ENCODE measurements at places on chromosomes 6 and 20.

DNA sequence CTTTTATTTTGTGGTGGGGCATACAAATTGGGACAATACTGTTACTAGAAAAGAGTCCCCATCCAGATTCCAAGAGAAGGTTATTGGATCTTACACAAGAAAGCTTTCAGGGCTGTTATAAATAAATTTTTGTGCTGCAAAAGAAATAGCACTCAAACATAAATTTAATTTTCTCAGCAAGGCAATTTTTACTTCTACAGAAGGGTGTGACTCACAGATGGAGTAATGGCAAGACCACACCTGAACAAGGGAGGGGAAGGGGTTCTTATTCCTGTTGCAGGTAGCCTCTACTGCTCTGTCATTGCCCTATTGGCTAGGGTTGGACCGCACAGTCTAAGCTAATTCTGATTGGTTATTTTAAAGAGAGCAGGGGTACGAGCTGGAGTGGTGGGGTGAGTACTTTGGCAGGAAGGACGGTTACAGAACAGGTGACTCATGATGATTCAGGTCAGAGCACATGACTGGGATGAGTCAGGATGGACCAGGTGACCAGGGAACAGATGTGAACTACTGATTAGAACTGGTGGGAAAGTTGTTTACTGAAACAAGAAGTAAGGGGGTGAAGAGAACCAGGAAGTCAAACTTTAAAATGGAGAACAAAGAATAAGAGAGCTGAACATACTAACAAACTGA lies 41.1 kb downstream of the CNR1 start:
- no peak for DNase-seq

DNA sequence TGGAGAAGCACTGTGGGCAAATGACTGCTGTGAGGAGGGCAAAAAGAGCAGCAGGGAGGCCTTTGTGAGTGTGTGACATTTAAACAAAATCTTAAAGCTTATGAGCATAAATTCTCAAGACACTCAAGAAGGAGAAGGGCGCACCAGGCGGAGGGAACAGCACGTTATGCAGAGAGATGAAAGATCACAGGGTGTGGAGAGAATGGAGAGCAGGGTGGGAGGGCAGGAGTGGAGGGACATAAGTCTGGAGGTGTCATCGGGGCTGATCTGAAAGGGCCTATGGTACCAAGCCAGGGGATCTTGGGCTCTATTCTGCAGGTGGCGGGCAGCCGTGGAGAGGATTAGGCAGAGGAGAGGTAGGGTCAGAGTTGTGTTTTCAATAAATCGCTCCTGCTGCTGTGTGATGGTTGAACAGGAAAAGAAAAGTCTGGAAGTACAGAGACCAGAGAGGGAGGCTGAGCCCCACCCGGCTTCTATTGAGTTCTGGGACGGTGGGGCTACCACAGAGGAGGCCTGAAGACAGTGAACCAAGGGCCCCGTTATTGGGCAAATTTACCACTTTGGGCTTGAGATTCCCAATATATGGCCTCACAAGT lies 24.3 kb upstream of the DLGAP4 start:
- DNase-seq: no peak

DNA sequence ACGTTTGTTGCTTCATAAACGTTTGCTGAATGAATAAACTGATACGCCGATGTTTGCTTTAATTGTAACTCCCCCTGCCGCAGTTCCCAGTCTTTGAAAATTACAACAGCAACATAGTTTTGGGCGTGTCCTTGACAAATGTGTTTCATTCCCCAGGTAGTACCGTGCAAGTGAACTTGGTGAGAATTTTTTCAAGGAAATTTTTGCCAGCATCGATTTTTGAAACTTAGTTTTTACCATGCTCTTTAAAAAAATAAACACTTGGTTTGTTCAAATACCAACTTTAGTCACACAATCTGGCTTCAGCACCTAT lies 60.1 kb downstream of the FAM217A start:
- no peak for DNase-seq

- DNase-seq: no peak
Observed at GRCh38 chr6:160737934-160738333, 35.9 kb downstream of the PLG start.

DNA sequence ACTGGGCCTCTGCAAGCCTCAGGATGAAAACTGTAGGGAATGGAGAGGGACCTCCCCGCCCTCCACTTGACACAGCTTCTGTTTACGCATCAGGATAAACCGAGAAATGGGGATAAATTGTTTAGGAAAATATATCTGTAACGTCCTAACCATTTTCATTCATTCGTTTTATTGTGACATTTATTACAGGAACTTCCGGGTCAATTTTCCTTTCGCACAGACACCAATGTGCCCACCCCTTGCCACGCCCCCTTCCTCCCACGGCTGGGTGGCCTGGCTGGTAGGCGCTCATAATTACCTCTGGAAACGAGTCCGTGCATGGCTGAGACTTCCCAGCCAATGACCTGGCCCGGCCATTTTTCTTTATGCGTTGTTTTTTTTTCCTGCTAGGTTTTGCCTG lies 96.1 kb downstream of the BMP7 start:
- no peak for DNase-seq

DNA sequence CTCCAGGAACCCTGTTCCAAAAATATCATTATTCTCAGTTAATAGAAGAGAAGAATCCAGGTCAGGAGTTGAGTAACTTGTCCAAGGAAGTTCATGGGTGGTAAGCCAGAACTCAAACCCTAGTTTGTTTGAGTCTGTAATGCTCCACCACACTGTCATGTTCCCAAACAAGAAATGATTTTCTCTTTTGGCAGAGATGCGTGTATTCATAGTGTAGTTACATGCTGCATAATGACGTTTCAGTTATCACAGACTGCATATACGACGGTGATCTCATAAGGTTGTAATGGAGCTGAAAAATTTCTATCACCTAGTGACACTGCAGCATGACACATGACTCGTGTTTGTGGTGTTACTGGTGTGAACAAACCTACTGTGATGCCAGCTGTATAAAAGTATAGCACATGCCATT lies 102.6 kb downstream of the TULP4 start:
- no peak for DNase-seq

DNA sequence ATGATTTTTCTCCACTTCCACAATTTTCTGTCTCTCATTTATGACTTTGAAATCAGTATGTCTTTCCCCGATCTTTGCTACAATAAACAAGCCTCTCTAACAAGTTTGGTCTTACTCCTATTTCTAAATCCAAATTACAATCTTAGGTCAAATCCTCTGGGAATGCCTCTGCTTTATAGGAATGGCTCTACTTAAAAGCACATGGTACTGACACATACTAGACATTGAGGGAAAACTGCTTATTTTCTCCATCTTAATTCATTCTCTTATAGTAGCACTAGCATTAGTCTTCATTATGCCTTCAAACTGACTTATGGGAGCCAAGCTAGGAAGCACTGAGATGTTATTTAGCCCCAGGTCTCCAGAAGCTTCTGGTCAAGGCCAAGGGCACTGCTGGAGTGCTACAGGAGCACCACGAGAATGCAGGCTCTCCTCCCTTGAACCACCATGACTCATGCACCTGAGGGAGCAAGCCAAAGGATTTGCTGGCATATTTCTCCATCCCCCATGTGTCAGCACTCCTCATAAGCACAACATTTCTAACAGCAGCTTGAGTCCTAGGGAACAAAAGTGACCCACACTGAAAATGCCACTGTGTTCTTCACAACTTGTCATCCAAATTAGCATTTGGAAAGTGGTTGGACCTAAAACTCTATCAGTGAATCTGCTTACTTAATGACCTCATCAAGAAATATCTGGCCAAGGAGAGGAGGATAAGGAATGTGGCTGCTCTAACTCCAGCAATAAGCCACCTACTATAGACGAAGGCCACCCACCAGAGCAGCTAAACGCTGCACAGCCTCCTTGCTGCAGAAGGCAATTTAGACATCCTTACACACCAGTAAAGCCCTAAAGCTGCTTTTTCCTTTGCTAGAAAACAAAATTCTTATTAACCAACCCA lies 156.8 kb upstream of the KCNQ5 start:
- DNase-seq: no peak

DNA sequence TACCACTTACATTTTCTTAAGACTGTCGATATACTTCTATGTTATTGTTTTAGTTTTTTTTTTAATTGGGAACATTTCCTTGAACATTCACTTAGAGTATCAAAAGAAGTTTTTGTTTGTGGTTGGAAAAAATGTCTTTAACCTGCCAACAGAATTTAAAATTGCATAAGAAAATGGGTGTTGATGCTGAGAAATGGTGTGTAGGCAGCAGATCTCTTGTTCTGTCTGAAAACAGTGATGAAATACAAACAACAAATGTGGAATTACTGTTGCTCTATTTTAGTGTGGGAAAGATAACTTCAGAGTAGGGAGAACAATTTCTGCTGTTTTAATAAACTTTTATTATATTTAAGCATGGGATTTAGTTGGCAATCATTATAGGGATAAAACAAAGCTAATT lies 293.5 kb downstream of the CDKAL1 start:
- no peak for DNase-seq

- no peak for DNase-seq
Observed at GRCh38 chr20:48951646-48952045, 30.1 kb downstream of the ARFGEF2 start.

- no peak for DNase-seq
Observed at GRCh38 chr6:158441716-158442215, 118.1 kb upstream of the TMEM181 start.

DNA sequence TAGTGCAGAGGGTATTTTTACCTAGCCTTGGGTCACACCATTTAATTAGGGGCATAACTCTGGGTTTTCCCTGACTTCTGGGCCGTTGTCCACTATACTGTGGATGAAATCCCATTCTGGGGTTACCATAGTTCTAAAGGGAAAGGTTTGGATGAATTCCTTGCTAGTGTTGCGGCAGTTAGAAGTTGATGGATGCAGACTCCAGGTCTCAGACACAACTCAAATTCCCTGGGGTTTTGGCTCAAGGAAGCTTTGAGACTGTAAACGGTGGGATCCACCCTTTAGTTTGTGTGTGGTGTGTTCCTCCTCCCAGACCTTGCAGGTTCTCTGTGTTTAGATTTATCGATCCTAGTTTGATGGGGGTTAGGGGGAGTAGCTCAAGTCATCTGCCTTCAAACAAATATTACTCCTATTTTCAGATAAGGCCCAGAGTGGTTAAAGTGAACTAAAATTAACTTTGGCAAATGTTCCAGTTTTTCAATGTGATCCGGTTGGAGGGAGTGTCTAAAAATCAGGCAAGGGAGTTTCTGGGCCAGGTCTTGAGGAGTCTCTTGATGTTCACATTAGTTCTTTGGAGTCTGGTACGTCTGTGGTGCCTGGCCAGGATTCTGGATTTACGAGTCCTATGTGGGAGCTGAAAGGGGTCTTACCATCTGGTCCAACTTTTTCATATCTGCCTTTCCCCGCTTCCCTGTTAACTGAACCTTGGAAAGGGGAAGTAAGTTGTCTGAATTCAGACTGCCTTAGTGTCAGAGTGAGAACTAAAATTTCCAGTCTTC lies 1.5 kb downstream of the RALY start:
- DNase-seq: no peak

GRCh38 chr20:39640147-39640546 lies 678.0 kb downstream of the DHX35 start:
- no peak for DNase-seq

GRCh38 chr6:163711615-163712565 lies 297.4 kb downstream of the QKI start:
- DNase-seq: no peak

GRCh38 chr20:43185901-43186300 lies 3.8 kb downstream of the PTPRT start:
- DNase-seq: no peak

DNA sequence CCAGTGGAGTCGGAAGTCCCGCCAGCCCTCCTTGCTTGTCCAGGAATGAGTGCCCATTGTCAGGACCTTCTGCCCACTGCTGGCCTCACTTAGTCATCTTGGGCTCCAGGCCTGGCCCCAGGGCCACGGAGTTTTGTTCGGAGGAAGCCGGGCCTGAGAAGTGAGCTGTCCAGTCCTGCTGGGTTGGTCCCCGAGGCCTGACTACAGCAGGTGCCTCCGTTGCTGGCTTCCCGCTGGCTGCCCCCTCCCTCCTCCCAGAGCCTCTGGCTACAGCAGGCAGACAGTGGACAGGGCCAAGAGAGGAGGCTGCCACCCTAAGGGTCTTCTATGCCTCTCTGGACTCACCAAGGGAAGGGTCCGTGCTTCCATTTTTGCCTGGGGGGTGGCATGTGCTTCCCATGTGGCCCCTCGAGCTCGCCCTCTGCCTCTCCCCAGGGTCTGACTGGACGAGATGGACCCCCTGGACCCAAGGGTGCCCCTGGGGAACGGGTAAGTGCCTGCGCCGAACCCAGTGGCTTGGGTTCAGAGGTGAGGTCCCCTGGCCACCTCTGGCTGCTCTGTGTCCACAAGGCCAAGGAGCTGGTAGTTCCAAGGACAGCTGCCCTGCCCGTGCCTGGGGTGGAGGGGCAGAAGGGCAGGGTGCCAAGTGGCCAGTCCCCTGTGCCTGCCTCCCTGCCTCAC lies 2.8 kb downstream of the COL9A3 start:
- DNase-seq: no peak

DNA sequence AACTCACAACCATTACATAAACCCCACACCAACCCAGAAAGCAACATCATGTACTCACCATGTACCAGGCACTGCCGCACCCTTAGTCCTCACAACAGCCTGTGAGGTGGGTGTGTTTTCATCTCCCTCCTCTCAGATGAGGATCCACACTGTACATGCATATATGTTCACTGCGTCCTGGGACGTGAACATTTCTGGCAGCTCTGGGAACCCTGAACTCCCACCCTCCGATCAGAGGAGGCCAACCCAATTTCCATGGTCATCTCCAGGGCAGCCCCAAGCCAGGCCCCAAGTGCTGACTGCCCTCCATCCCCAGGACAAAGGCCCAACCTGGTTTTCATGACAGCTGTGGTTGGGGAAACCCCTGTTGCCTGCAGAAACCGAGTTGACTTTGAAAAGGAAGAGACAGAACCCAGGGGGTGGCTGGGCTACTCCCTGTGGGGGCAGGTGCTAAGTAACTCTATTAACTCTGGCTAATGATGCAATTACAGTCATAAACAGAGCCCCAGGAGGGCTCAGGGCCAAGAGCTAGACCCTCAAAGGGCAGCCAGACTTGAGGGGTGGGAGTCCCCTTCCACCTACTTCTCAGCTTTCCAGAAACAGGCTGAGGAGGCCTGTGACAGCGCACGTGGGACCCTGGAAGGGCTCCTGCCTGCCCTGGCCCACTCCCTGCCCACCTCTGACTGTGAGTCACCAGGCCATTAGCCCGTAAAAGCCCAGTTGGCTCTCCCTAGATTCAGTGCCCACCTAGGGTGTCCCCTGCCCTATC lies 2.6 kb downstream of the TFEB start:
- DNase-seq: peak; percentile 37

GRCh38 chr20:24598996-24599395 lies 129.6 kb downstream of the SYNDIG1 start:
- no peak for DNase-seq

GRCh38 chr6:43172104-43173007 lies 1.3 kb downstream of the SRF start:
- peak; percentile 65 for DNase-seq

- peak; percentile 41 for DNase-seq
Observed at GRCh38 chr6:72622094-72622940, 453 bp downstream of the KCNQ5 start.

GRCh38 chr6:115573861-115574260 lies 486.8 kb downstream of the FRK start:
- DNase-seq: no peak

- no peak for DNase-seq
Observed at GRCh38 chr20:45821947-45822346, 5.2 kb downstream of the TNNC2 start.

- DNase-seq: no peak
Observed at GRCh38 chr20:41426086-41426830, 59.6 kb upstream of the EMILIN3 start.

- no peak for DNase-seq
Observed at GRCh38 chr20:56382696-56383095, 9.3 kb downstream of the AURKA start.

GRCh38 chr20:45061244-45061643 lies 39.7 kb downstream of the KCNS1 start:
- no peak for DNase-seq

GRCh38 chr6:22809370-22809769 lies 240.0 kb downstream of the HDGFL1 start:
- no peak for DNase-seq

Measured in stimulated activated naive CD4-positive, alpha-beta T cell (primary cell).